Activated T-cell treated with anti-CD3 and anti-CD28 coated beads for 24 hours (primary cell): ENCODE measurements at places on chromosomes 1 and 21.

GRCh38 chr1:3914911-3915310 lies 14.8 kb upstream of the C1orf174 start:
- no peak for DNase-seq

GRCh38 chr1:67217417-67217816 lies 51.2 kb downstream of the IL23R start:
- DNase-seq = no peak

- no peak for DNase-seq
These were observed 401.8 kb downstream of the CAMTA1 start for GRCh38 chr1:7187112-7187493.

DNA sequence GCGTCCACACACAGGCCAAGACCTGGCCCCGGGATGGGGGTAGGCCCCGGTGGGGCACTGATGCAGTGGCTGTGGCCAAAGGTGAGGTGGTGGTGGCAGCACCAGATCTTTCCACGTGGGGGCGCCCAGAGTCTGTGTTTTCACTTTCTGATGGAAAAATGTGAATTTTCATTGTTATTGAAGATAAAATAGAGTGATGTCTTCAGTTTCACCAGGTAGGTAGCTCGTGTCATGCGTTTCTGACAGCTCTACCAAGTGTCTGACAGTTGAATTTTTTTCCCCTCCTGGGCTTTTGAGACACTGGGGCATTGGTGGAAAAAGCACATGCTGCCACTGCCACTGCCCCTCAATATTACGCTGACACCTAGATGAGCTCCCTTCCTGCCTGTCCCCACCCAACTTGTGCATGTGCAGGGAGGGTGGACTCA lies 40.0 kb upstream of the MAGOH start:
- DNase-seq = peak; percentile 53

GRCh38 chr1:182394055-182394775 lies 2.6 kb upstream of the GLUL start:
- no peak for DNase-seq

DNA sequence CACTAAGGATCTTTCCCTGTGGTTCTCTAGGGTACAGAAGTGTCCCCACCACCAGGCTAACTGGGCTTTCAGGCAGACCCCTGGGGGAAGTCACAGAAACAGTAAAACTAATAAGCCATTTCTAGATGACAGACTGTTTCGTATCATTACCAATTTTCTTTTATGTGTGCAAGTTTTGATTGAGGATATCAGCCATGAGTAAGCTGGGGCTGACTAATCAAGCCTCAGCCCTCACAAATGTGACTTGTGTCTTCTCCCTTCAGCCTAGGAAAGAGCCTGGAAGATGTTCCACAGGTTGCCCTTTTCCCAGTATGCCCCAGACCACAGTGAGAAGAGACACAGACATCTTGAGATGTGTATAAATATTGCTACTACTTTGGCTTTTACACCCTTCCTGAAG lies 10.5 kb downstream of the PTGFRN start:
- no peak for DNase-seq

DNA sequence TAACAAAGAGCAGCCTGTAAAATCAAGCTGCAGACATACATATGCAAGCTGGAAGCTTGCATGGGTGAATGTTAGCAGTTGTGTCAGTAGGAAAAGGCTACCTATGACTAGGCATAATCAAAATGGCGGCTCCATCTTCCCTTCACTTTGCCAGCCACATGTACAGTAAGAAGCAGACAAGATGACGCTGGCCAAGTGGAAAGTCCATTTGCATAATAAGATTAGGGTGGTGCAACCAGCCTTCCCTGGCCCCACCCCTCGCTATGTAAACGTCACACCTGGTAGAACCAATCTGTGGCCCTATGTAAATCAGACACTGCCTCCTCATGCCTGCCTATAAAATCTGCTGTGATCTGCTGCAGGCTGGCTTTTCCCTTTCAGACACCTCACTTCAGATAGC lies 171.9 kb upstream of the USP25 start:
- no peak for DNase-seq

DNA sequence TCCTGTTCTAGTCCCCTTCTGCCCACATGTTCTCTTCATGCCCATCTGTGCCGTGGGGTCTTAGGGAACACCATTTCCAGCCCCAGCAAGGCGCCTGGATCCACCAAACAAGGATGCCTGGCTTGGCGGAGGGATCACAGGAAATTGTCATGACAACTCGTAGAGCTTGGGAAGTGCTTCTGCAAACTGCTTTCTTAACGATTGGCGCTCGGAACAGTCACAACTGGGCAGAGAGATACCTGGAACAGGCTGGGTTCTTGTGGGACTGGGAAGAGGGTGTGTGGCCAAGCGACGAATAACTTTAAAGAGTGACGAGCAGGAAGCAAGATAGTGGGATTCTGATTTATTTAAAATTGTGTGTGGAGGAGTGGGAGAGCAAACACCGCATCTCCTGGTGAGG lies 329.8 kb downstream of the RPS6KC1 start:
- no peak for DNase-seq

GRCh38 chr1:4268262-4268888 lies 368.3 kb upstream of the C1orf174 start:
- no peak for DNase-seq

DNA sequence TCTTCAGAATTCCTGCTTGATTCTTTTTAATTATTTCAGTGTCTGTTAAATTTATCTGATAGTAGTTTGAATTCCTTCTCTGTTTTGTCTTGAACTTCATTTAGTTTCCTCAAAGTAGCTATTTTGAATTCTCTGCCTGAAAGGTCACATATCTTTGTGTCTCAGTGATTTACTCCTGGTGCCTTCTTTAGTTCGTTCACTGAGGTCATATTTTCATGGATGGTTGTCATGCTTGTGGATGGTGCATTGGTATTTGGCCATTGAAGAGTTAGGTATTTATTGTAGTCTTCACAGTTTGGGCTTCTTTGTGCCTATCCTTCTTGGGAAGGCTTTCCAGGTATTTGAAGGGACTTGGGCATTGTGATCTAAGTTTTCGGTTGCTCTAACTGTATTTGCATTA lies 267.9 kb downstream of the HHAT start:
- no peak for DNase-seq

- DNase-seq = no peak
These were observed 10.1 kb downstream of the HSPG2 start for GRCh38 chr1:21926814-21927532.

DNA sequence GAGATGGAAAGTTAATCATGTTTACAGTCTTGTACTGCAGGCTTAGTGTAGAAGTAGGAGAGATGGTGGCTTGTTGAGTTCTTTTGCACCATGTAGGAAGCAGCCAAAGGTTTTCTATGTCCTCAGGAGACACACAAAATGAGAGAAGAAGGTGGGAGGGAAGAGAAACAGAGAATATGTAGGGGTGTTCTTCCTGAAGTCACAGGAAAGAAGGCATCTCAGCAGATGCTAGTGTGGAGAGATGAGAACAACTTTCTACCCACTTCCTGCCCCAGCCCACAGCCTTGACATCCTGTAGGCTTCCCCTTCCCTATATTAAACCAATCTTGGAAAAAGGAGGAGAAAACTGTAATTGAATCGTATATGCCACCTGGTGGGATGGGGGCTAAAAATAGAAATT lies 217.0 kb downstream of the S1PR1 start:
- no peak for DNase-seq

DNA sequence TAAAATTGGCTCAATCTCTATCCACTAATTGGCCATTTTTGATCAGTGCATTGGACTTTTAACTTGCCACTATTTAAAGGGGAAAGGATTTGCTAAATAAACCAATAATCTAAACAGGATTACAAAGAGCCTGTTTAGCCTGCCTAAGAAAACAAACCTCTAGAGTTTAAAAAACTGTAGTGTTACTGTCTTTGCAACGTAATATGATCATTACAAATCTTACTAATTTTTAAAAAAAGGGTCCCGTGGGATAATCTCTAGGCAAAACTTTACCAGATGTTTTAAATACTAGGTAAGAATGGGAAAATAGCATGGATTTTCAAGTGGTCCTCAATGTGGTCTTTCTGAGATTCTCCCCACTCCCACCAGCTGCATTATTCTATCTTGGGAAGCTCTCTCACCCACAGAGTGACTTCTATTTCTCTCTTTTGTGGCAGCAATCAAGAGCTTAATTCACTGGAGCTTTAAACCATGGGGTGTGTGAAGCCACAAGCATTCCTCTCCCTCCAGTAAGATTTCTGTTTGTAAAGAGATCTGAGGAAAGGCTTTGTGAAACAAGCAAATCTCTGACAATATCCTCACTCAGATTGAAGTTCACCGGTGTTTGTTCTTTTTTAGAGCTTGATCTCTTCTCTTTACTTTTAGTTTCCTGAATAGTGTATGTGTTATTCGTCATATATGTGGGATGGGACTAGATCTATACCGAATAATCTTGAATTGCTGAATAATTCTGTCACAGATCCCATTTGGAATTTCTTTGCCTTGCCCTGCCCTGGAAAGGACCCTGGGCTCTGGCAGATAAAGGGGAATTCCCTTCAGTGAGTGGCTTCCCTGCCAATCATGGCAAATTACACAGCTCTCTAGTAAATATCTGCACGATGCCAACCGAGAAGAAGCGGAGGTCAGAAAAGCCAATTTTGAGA lies 132.2 kb downstream of the TLR5 start:
- no peak for DNase-seq

- DNase-seq = no peak
These were observed 157.4 kb downstream of the SIPA1L2 start for GRCh38 chr1:232472485-232473041.

DNA sequence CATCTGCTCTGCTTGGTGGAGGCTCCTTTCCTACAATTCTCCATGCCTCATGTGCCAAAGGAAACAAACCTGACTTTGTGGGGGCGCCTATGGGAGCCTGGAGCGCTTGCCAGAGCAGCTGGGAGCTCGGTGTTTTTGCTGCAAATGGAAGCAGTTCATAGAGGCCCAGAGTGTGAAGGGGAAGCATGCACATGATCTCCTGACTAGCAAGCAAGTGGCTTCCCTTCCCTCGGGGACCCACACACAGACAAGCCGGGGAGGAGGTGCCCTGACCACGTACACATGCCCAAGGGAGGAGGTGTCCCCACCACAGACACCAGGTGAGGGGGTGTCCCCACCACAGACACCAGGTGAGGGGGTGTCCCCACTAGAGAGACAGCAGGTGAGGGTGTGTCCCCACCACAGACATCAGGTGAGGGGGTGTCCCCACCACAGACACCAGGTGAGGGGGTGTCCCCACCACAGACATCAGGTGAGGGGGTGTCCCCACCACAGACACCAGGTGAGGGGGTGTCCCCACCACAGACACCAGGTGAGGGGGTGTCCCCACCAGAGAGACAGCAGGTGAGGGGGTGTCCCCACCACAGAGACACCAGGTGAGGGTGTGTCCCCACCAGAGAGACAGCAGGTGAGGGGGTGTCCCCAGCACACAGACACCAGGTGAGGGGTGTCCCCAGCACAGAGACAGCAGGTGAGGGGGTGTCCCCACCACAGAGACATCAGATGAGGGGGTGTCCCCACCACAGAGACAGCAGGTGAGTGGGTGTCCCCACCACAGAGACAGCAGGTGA lies 106.8 kb downstream of the CRYAA start:
- no peak for DNase-seq

DNA sequence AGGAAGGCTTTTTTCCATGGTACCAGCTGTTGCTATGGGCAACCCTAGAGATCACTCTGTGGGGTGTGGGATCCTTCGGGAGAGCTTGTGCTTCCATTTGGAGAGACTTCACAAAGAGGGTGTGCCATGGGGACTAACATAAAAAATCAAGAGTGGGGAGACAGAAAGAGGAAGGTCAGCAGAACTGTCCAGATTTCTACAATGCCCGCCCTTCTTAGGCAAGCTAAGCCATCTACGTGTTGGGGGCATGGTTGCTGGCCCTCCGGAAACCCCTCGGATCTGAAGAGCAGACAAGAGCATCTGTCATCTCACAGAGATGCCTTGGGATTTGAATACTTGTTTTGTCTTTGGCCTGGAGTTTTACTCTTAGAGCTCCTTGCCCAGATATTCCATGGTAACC lies 83.9 kb upstream of the ZNF648 start:
- DNase-seq = no peak

DNA sequence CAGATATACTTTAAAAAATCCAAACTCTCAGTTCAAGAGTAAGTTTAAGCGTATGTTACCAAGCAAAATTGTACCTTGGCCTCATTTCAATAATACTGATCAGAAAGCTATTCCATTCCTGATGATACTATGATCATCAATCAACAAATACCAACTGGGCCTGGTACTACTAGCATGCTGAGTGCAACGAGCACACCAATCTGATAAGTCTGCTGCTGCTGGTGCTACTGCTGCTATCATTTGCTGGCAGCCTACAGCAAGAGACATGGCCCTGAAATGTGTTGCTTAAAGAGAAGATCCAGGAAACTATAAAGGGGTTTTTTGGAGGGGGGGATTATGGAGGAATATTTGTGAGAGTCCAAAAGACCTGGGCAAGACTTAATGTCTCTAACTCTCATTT lies 39.7 kb downstream of the NME7 start:
- DNase-seq = no peak

DNA sequence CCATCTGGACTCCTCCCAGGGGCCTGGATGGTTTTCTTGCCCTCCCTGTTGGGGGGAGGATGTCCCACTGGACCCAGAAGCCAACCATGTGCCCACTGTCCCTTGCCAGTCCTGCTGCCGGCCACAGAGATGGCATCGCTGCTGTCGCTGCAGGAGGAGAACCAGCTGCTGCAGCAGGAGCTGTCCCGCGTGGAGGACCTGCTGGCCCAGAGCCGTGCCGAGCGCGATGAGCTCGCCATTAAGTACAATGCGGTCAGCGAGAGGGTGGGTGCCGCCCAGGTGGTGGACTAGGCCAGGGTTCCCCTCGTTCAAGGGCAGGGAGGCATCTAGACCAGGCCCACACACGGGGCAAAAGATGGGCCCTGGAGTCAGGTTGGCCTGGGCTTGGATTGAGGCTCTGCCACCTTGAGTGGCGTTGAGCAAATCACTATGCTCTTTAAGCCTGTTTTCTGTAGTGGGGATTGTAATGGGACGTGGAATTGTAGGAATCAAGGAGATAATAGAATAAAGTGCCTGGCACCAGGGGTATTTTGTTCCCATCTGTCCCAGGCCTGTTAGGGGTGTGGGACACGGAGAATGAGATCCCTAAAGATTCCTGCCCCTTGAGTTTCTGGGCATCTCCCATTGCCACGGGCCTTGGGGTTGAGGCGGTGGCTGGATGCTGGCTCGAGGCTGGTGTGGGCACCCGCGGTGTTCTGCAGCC lies 2.6 kb downstream of the CROCC start:
- no peak for DNase-seq

DNA sequence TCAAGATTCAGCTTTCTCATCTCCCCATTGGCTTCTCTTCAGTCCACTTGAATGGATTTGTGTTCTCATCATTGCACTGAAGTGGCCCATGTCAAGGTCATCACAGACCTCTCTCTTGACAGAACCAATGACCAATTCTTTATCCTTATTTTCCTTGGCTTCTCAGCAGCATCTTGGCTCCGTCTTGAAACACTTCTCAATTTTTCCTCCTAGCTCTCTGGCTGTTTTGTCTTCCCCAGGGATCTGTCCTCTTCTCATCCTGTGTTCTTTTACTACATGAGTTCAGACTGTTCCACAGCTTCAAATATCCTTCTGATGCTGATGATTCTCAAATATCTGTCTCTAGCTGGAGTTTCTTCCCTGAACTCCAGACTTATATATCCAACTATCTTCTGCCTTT lies 78.6 kb downstream of the COLGALT2 start:
- DNase-seq = no peak
